ENCODE measurements at places on chromosomes 12 and 14. TPM values are rescaled to one million over a fixed set of nuclear protein-coding genes. Genes with fewer than 3 reads are reported as not detected.

GRCh38 chr12:123099560-123100192 is 51.2 kb downstream of the PITPNM2 start:
- H3K36me3 ChIP-seq: no peaks in the 10 kb centered on the region
- no peaks in the 10 kb centered on the region for H3K27me3 ChIP-seq
- DNase-seq: no peak
- peaks cover 21% of the 10 kb centered on the region for H3K4me1 ChIP-seq
- no peak overlapping the region for H3K27ac ChIP-seq

DNA sequence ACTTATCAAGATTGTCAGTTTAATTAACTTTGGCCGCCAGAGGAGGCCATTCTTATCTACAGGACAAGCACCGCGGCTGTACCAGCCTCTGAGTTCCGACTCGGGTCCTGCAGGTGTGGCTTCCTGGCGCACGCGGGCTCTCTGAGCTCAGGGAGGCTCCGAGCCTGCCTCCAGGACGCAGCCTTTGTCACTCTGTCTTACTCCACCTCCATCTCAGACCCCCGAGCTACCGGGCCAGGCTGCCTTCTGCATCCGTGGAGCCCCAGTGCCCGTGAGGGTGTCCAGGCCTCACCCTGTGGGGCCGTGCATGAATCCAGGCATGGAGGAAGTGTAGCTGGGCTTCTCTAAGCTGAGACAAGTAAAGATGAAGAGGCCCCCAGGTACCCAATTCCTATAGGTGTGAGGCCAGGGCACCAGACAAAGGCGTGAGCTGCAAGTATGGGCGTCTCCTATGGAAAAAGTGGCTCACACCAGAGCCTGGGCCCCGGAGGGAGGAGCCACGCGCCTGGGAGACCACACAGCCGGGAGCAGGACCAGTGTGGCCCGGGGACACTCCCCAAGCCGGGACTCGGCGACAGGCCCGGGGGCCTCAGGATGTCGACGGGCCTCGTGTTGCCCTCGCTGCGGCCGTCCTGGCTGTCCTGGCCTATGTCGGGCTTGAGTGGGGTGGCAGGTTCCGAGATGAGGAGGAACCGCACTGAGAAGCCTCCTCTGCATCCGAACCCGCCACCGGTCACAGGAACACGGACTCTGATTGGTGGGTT is 42.8 kb downstream of the NOC4L start:
- peaks cover 2% of the 10 kb centered on the region for H3K36me3 ChIP-seq
- H3K4me1 ChIP-seq: peaks cover 16% of the 10 kb centered on the region
- no peak for DNase-seq
- no peak overlapping the region for H3K4me3 ChIP-seq
- H3K27ac ChIP-seq: no peak overlapping the region

DNA sequence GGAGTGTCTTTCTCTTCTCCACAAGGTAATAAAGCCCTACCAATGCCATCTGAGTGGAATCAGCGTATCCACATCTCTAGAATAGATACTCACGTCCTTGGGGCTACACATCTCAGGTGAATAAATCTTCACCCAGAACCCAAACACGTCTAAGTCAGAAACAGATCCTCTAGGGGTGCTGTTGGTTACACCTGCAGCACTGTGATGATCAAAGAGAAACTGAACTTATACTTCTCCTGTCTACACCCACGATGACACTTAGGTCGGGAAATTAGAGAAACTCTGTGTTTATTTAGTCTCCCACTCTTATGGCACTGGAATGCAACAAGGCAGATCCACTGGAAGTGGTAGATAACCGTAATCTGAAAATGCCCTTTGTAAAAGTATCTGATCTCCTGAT is 46.2 kb downstream of the WIF1 start:
- peaks cover 5% of the 10 kb centered on the region for H3K4me1 ChIP-seq
- H3K27ac ChIP-seq: no peak overlapping the region
- H3K36me3 ChIP-seq: no peaks in the 10 kb centered on the region
- peaks cover 15% of the 10 kb centered on the region for H3K27me3 ChIP-seq
- DNase-seq: no peak
- H3K4me3 ChIP-seq: no peak overlapping the region

DNA sequence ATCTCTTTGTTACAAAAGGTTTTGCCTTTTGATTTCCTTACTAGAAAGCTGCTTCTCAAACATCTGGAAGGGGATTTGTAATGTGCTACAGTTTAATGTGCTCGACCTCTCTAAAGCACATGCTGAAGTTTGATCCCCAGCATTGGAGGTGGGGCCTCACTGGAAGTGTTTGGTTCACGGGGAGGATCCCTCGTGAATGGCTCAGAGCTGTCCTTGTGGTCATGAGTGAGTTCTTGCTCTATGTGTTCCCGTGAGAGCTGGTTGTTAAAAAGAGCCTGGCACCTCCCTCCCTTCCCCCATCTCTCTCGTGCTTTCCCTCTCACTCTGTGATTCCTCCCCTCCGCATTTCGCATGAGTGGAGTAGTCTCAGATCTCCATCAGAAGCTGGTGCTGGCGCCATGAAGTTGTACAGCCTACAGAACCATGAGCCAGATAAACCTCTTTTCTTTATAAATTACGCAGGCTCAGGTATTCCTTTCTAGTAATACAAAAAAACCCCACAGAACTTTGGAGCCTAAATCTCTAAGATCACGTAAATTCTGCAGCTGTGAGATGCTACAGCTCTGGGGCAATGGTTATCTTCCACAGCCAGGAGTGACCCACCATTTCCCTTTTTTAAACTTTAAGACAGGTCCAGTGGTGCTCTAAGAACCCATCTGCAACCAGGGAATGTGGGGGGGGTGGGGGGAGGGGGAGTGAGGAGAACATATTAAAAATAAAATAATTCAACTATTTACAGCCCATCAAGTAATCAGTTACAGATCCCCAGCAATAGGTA is 214.4 kb downstream of the FOXN3 start:
- H3K27ac ChIP-seq: no peak overlapping the region
- H3K4me3 ChIP-seq: no peak overlapping the region
- peaks cover 31% of the 10 kb centered on the region for H3K36me3 ChIP-seq

GRCh38 chr14:44180975-44181374 is 326.1 kb downstream of the FSCB start:
- H3K27ac ChIP-seq: no peak overlapping the region
- no peak for DNase-seq
- no peaks in the 10 kb centered on the region for H3K27me3 ChIP-seq
- no peaks in the 10 kb centered on the region for H3K4me1 ChIP-seq

DNA sequence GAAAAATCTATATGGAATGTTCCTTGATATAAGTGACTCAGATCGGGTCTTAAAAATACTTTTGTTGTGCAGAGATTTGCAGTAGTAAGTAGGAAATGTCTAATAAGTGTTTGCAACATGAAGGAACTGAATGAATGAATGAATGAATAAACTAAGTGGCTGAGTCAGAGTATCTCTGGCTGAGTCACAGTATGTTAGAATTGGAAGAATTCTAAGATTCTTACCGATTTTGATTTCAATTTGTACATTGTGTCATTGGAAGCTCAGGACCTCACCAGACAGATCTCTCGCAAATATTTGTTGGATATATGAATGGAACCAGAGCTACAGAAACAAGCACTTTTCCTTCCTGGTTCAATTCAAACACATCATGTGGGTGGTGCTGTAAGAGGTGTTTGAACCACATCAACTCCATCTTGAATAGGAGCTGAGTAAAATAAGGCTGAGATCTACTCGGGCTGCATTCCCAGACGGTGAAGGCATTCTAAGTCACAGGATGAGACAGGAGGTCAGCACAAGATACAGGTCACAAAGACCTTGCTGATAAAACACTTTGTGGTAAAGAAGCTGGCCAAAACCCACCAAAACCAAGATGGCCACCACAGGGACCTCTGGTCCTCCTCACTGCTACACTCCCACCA is 123.9 kb upstream of the FOXN3 start:
- peaks cover 10% of the 10 kb centered on the region for H3K36me3 ChIP-seq
- H3K27me3 ChIP-seq: no peaks in the 10 kb centered on the region
- no peak for DNase-seq
- no peak overlapping the region for H3K27ac ChIP-seq
- H3K4me3 ChIP-seq: no peak overlapping the region
- H3K4me1 ChIP-seq: peaks cover 14% of the 10 kb centered on the region

DNA sequence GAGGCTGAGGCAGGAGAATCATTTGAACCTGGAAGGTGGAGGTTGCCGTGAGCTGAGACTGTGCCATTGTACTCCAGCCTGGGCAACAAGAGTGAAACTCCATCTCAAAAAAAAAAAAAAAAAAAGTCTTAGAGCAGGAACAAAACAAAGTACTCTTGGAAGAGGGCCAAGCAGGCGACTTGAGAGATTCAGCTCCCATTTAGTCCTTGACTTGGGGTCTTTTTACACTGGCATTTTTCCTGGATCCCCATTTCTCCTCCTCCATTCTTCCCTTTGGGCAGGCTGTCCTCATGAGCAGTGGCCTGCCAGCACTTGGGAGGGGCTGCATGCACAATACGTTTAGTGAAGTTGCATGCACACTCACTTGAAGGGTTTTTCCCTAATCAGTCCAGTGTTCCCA is 72.9 kb downstream of the C14orf132 start:
- no peak for DNase-seq
- H3K4me1 ChIP-seq: no peaks in the 10 kb centered on the region
- H3K4me3 ChIP-seq: no peak overlapping the region
- no peak overlapping the region for H3K27ac ChIP-seq
- no peaks in the 10 kb centered on the region for H3K36me3 ChIP-seq

- peak overlapping the region; percentile 66 for H3K4me3 ChIP-seq
- peaks cover 8% of the 10 kb centered on the region for H3K36me3 ChIP-seq
- no peaks in the 10 kb centered on the region for H3K27me3 ChIP-seq
- H3K27ac ChIP-seq: peak overlapping the region; percentile 73
Measured at GRCh38 chr12:24839268-24839791, 109.6 kb downstream of the BCAT1 start.

PDZRN4 gene
- not detected for total RNA-seq

DNA sequence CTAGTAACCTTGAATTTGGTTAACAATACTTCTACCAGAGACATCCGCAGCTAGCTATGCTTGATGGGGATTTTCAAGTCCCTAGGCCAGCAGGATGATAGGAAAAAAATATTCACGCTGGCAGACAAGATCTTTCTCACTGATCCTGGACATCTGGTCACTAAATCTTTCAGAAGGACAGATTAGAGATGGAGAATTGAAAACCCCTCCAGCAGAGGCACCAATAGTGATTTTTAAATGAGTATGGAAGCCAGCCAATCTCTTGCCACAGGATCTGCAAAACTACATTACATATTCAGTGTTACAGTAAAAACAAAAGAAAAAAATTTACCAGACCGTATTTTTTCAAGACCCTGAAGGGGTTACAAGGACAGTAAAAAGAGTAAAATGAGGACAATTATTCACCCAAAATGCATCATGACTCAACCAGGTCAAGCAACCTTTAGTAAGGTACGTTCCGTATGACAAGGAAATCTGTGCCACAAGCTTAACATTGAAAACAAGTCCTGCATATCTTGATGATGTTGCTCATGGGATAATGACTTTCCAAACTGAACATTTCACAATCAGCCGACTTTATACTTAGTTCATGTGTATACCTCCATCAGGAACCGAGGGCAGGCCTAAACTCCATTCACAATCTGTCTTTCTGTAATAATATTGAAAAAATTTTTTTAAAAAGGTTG is 239.5 kb downstream of the GXYLT1 start:
- no peaks in the 10 kb centered on the region for H3K27me3 ChIP-seq
- H3K27ac ChIP-seq: no peak overlapping the region
- no peaks in the 10 kb centered on the region for H3K36me3 ChIP-seq
- DNase-seq: no peak
- no peak overlapping the region for H3K4me3 ChIP-seq
- no peaks in the 10 kb centered on the region for H3K4me1 ChIP-seq

- no peak for DNase-seq
- H3K4me1 ChIP-seq: no peaks in the 10 kb centered on the region
- no peak overlapping the region for H3K4me3 ChIP-seq
- H3K36me3 ChIP-seq: no peaks in the 10 kb centered on the region
Measured at GRCh38 chr14:69014829-69015259, 35.7 kb upstream of the ACTN1 start.

DNA sequence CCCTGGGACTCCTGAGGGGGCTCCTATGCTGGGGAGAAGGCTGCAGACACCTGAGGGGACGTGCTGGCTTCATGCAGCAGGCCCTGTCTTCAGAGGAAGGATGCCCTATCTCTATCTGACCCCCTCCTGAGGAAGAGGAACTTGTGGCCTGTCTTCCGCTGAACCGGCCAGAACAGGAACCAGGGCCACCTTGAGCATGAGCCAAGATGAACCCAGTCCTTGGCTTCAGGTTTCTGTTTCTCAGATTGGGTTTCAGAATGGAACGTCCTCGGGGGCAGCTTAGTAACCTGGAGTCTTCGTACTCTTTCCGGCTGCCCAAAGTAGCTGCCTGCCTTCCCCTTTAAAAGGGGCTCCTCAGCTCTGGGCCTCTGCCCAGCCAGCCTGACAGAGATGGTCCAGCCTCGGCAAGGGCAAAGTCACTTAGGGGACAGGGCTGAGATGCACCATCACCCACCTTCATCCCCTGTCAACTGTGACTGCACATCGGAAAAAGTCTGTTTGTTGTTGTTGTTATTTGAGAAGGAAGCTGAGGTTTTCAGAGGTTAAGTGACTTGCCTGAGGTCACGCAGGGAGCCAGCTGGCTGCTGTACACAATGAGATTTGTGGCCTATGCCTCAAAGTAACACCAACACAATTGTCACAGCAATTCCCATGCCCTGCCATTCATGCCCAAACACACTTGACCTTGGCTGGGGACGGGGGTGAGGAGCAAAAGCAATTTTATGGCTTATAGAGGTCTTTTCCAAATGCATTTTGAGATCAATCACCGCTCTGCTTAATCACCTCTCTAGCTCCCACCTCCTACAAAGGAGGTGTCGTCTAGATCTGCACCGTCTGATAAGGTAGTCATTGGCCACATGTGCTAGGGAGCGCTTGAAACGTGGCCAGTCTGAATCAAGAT is 13.4 kb downstream of the ASB2 start:
- no peaks in the 10 kb centered on the region for H3K36me3 ChIP-seq
- H3K4me1 ChIP-seq: peaks cover 96% of the 10 kb centered on the region
- peak overlapping the region; percentile 50 for H3K4me3 ChIP-seq

THTPA gene
- total RNA-seq: 18.6 TPM

GRCh38 chr12:109820816-109821381 is 12.3 kb downstream of the TRPV4 start:
- H3K27ac ChIP-seq: no peak overlapping the region
- no peak overlapping the region for H3K4me3 ChIP-seq
- no peak for DNase-seq
- H3K4me1 ChIP-seq: no peaks in the 10 kb centered on the region
- H3K36me3 ChIP-seq: no peaks in the 10 kb centered on the region
- H3K27me3 ChIP-seq: peaks cover 17% of the 10 kb centered on the region

SYNE3 gene
- 104 TPM for total RNA-seq

RPL10L gene
- total RNA-seq: not detected

DNA sequence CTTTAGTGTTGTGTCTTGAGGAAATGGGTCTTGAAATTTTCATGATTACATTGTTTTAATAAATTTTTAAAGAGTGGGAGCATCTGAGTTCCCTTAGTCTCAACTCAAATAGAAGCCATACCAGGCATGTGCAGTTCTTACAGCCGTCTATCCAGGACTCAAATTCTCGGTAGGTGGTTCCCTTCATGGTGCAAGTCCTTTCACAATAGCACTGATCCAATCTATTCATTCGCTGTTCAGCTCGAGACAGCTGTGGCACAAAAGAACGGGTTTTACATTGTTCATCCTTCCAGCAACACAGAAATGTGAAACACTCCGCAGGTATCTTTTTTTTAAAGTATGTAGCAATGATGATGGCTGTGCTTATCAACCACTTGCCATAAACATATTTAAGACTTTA is 100.2 kb downstream of the NELL2 start:
- H3K4me1 ChIP-seq: no peaks in the 10 kb centered on the region
- H3K36me3 ChIP-seq: no peaks in the 10 kb centered on the region
- DNase-seq: no peak
- peaks cover 5% of the 10 kb centered on the region for H3K27me3 ChIP-seq

Data from activated B cell treated with CpG ODN at 0.5 μM for 24 hours (primary cell).